Sciatic nerve (tissue), 2 donors: ENCODE measurements at places on chromosomes 12 and 14. TPM values are rescaled to one million over a fixed set of nuclear protein-coding genes. Genes with fewer than 3 reads are reported as not detected.
A peak's percentile ranks its signal among the peaks of the same experiment; 100 is the strongest.

The RPAP3 gene
- total RNA-seq: 25.8 TPM

The RDH5 gene
- total RNA-seq: 23.3 TPM

DNA sequence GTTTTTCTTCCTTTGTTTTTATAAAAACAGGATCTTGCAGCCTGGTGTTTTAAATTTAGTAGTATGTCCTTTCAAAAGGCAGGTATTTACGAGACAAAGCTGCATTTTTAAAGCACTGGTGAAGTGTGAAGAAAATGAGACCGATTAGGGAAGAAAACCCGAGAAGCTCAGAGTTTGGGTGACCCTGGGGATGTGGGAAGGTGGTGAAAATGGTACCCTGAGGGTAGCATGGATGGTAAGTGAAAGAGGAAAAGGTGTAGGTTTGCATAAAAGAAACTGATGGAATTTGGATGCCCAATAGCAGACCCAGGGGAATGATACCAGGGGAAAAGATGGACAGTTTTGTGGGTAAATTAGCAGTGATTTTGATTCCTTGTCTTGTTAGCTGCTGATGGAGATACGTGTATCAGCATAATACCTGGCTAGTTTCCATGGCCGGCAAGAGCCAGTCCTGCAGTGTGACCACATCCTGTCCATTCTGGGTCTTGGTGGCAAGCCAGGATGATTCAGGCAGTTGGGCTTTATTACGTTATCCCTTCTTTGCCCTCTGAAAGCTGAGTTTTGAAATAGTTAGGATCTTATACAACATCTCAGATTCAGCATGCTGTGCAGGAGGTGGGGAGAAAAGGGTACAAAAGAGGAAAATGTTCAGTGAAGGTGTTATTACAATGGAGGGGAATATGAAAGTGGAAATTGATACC lies 8.9 kb downstream of the BICD1 start:
- DNase-seq: peak; percentile 90

DNA sequence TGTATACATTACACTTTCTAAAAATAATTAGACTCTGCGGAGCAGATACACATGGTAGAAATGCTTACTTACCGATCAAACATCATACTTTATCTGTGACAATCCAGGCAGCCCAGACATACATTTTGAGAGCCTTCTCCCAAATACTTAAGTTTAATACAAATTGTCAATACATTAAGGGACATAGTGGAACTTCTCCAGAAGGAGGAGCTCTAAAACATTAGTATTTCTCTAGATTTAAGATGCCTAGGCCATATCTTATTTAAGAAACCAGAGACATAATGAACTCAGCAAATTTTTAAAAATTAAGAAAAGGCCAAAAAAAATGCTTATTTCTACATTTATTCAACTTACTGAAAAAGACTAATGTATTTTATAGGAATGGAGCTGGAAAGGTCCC lies 16.1 kb downstream of the ACSM4 start:
- no peak for DNase-seq

- DNase-seq: no peak
Observed at GRCh38 chr14:97458661-97459579, 661.7 kb downstream of the VRK1 start.

DNA sequence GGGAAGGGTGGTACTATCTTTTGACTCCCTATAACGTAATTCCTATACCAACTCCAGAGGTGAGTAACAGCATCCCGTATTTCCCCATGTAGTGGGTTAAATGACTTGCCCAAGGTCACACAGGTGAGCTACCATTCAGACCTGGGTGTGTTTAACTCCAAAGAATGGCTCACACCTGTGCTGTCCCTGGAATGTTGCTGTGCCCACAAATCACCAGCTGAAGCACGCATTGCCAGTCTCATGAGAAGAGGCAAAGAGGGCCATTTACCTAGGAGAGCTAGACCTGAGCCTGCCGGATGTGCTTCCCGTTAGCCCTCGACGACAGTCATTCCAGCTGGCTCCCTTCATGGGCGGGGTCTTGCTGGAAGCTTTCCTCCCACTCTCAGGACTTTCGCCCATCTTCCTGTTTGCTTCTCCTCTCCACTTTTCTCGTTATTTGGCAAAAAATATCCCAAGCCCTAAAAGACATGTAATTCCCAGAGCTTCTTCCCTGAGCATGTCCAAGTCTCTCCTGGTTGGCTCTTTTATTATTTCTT lies 106.6 kb upstream of the VASH1 start:
- no peak for DNase-seq

GRCh38 chr12:95611676-95612309 lies 60.5 kb upstream of the USP44 start:
- no peak for DNase-seq

GRCh38 chr12:15590180-15590826 lies 198.9 kb downstream of the EPS8 start:
- no peak for DNase-seq

GRCh38 chr14:91714805-91715204 lies 17.1 kb downstream of the CATSPERB start:
- DNase-seq: no peak

GRCh38 chr14:90500665-90501370 lies 104.0 kb downstream of the CALM1 start:
- DNase-seq: no peak

The SLC25A47 gene
- total RNA-seq: not detected

The COX8C gene
- total RNA-seq: not detected

The DAO gene
- total RNA-seq: not detected

The HCAR2 gene
- total RNA-seq: 2.6 TPM

The OTX2 gene
- not detected for total RNA-seq

The FAM222A gene
- 4.7 TPM for total RNA-seq

GRCh38 chr14:68970038-68970612 lies 9.0 kb downstream of the ACTN1 start:
- DNase-seq: no peak

DNA sequence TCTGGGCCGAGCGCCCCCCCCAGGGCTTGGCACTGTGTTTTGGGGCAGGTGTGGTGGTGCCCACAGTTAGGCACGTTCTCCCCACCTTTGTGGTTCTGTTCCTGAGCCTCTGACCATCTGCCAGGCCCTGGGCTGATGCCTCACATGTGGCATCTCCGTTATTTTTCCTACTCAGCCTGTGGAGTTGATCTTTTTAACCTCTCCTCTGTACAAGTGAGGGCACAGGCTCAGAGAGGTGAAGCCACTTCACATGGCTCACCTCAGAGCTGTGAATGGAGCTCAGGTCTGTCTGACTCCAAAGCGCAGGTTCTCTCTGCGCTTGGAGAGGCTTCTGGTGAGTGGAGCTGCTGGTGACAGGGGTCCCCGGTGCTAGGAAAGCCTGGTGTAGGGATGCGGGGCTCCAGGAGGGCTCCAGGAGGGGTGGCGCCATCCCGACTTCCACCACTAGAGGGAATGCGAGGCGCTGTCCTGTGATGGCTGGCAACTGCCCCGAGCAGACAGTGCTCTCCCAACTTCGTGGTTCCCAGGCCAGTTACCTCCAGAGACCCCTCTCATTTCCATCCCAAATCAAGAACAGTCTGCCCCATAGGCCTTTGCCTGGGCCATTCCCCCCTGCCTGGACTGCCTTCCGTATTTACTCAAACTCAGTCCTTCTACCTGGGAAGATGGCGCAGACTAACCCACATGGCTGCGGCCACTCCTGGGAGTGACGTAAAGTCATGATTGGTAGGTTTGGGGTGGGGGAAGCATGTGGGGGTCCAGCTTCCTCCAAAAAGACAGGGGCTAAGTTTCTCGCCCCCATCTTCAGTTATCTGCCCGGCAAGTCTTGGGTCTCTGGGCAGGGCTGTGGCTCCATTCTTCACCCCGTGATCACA lies 9.9 kb downstream of the BCL7A start:
- peak; percentile 67 for DNase-seq
